HCT116 (cell line): ENCODE measurements at places on chromosomes 3 and 15. TPM values are rescaled to one million over a fixed set of nuclear protein-coding genes. Genes with fewer than 3 reads are reported as not detected.

DNA sequence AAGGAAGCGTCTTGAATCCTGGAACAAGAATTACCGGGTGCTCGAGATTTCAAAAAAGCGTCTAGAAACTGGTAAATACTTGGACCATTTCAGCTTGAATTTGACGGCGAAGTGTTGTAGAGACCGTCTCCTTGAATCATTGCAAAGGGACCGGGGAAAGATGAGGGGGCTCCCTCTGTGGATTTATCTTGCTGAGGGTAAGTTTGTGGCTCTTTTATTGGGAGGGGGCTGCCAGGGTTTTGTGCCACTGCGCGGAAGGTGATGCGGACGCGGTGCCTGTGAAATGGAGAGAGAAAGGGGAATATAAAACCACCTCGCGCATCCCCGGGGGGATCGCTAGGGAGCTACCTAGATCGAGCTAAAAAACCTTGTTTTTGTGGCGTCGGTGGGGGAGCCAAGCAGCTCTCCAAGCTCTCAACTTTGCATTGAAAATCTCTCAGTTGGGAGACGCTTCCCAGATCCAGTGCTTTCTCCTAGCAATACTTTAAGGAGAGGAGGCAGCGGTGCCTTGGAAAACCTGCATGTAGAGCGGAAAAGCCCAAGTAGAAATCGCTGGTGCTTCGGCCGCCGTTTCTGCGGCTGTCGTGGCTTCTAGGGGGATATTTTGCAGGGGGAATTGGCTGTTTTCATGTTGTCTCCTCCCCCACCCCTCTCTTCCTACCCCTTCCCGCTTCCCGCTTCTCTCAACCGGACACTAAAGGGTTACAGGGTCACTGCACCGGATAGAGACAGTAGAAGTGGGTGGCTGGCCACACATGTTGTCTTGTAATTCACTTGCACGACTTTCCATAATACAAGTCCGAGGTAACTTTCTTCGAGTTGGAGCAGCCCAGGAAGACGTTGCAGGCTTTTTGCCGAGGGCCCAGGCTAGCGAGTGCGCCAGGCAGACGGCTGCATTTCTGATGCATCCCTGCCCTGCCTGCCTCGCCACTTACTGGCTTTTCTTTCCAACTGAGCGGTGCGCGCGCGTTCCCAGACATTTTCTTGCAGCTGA, 187.6 kb downstream of the NLGN1 start:
- DNase-seq: no peak

XXYLT1 gene
- 10.9 TPM for total RNA-seq

ATP10A gene
- 0.02 TPM for total RNA-seq

APOD gene
- 0.76 TPM for total RNA-seq

- no peak for DNase-seq
Observed at GRCh38 chr3:3560591-3561311, 238.5 kb upstream of the LRRN1 start.

- DNase-seq: no peak
Observed at GRCh38 chr3:42369304-42369703, 41.1 kb downstream of the LYZL4 start.

DNA sequence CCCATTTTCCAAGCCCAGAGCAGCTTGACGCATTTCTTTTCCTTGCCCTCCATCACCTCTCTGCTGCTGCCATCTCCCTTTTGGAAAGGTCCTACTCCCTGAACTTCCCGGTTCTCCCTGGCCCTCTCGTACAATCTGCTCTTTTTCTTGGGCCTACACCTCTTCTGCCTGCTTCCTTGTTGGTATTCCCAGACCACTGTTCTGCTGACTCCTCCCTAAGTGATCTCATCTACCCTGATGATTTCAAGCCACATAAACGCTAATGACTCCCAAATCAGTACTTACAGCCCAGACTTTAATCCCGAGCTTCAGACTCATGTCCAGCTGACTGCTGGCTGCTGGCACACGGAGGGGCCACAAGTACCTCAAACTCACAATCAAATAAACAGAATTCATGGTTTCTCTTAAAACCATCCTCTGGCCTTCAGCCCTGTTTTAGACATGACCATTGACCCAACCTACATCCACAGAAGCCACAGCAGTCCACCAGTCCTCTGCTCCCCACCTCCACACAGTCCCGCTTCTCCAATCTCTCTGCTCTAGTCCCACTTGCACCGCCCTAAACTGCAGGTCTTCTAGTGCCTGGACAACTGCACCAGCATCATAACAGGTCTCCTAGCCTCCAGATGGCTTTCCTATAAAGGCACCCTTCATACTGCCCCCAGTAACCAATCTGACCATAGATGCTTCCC, 57.6 kb downstream of the AAGAB start:
- DNase-seq: no peak
